ENCODE measurements at places on chromosomes 7 and 10.

DNA sequence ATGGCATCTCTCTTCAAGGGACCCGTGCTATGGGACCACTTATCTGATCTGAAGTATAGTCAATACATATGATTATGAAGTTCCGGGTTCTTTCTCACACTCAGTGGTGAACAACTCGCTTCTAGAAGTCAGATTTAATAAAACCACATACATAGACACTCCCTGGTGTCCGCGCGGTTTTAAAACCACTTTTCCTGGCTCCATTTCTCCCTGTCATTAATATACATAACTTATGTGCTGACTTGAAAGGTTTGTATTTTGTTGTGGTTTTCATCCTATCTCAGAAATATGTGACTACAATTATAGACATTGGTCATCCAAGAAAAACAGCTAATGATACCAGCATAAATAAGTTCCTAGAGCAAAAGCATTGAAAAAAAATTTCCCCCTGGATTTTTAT is 34.0 kb downstream of the SVIL start:
- no peak for DNase-seq

DNA sequence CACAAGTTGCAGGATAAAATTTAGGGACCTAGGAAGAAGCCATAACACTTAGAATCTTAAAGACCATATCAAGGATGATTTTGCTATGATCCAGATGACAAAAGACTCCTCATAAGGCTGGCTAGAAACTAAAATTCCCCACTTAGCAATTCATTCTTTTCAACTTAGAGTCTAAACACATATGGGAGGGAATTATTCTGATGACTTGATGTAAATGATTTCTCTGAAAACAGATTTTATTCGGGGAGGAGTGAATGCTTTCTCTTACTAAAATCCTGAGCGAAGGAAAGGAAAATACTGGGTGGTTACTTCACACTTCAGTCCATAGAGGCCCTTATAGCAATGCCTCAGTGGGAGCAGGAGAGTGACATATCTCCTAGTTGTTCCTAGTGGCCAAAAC is 138.7 kb upstream of the SORCS1 start:
- DNase-seq: no peak

DNA sequence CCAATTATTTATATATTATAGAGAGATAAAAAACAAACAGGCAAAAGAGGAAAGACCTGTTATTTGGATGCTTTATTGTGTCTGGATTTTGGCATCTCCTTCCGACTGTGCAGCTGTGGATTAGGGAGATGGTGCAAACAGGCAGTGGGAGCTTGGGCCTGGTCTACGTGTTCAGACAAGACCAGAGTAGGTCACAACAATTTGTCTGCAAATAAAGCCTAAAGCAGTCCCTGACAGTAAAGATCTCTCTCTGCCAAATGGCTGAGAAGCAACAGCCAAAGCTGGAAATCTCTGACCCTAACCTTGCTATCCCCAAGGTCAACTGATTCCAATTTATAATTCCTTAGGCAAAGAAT is 82.0 kb downstream of the ABLIM1 start:
- no peak for DNase-seq

- peak; percentile 60 for DNase-seq
These were observed 42.3 kb downstream of the NOC3L start for GRCh38 chr10:94320285-94320914.

GRCh38 chr10:60644436-60645130 is 133.7 kb upstream of the CDK1 start:
- DNase-seq: no peak

DNA sequence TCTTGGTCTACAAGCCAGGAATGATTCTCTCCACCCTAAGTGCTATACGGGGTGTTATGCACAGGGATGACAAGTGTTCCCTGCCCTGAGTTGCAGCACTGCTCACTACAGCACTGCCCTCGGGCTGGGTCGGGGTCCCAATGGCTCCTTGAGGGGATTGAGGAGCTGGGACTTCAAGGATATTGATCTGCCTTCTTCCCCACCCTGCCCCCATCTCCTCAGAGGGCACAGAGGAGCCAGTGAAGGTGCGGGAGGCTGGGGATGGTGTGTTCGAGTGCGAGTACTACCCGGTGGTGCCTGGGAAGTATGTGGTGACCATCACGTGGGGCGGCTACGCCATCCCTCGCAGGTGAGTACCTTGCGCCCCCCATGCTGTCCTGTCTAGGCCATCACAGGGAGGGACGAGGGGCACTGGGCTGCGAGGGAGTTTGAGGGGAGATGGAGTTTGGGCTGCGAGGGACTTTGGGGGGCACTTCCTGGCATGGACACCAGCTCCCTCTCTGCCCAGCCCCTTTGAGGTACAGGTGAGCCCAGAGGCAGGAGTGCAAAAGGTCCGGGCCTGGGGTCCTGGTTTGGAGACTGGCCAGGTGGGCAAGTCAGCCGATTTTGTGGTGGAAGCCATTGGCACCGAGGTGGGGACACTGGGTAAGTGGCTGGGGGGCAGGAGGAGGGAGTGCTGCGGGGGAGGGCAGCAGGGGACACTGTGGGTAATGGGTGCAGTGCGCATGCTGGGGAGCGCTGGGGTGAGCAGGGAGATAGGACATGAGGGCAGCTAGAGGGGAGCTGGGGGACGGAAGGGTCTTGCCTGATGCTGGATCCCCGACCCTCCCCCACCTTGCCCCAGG is 10.3 kb downstream of the FLNC start:
- DNase-seq: no peak

- DNase-seq: no peak
These were observed 179.9 kb upstream of the NAMPT start for GRCh38 chr7:106464651-106465050.

DNA sequence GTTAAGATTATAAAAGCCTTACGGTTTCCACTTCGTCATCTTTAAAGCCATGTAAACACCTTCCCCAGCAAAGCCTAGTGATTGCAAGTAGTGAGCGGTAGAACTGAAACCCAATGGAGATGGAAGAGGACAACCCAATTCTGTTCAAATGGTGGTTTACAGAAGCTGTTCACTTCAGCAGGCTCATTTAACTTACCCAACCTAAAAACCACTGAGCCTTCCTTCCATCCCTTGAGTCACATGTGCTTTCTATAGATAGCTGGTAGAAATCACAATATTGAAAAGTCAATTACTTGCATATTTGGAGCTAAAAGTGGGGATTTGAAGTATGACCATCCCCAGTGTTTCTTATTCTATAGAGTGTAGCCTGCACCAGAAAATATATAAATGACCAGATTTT is 667.7 kb downstream of the SUGCT start:
- no peak for DNase-seq

GRCh38 chr7:5296611-5297226 is 14.0 kb downstream of the SLC29A4 start:
- DNase-seq: no peak

GRCh38 chr7:30986331-30986730 is 22.6 kb downstream of the GHRHR start:
- DNase-seq: no peak

DNA sequence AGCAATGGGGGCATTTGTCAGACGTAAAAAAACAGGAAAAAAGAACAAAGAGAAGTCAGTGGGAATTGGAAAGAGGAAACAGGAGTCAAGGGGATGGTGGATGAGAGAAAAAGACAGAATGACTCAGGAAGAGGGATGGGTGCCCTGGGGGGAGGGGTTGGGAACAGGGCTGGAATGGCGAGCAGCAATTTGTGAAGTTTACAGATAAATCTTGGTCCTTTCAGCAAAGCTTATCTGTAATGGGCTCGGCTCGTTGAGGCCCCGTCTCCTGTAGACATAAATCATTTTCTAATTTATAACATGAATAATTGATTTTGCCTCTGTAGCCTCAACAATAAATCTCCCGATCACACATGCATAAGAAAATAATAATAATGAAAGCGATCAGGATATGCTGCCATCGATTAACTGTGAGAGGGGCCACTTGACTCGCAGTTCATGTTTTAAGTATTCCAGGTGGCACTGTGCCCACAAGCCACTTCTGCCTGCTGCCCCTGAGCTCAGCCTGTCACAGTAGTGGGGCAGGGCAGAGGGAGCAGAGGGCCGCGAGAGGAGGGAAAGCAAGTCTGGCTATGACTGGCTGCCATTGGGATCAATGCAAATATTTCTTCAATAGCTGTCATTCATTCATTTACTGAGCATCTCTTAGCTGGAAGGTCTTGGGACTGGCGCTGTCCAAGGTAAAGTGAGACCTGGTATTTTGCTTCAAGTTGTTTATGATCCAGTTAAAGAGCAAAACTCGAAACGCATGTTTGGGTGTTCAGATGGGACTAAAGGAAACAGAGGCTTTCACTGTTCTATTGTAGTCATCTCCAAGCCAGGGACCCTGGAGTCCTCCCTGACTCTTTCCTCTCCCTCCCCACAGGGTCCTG is 47.4 kb upstream of the R3HCC1L start:
- no peak for DNase-seq

GRCh38 chr7:68269405-68269804 is 1272.8 kb downstream of the TYW1 start:
- DNase-seq: no peak

DNA sequence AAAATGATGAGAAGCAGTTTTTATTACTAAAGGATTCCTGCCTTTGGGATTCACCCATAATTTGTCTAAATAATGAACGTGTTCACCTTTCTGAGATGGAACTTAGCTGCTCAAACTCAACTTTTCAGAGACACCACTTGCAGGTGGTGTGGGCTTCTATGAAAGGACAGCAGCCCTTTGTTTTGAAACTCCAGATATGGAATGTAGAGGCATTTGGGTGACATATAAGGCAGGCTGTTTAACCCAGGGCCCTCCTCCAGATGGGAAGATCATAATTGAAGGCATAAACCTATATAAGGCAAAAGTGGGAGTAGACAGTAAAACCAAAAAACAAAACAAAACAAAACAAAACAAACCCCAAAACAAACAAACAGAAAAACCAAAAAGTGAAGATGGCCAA is 11.9 kb upstream of the HUS1 start:
- no peak for DNase-seq

GRCh38 chr7:41247143-41247865 is 455.6 kb downstream of the INHBA start:
- DNase-seq: peak; percentile 75

GRCh38 chr7:120583899-120584586 is 273.9 kb downstream of the TSPAN12 start:
- no peak for DNase-seq

DNA sequence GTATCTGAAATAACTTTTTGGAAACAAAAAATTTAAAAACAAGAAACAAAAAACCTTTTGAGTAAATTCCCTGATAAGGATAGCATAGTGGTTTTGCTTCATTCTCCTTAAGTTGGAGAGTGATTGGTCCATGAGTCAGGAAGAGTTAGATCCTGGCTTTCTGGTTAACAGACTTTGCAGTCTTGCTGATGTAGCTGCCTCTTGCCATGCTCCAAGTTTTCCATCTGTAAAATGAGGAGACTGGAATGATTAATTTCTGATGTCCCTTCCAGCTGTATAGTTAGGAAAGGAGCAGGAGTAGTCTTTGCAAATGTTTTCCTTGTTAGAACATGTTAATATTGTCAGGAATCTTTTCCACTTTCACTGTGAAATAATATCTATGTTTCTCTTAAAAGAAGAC is 266.6 kb downstream of the DNAJB9 start:
- DNase-seq: no peak

DNA sequence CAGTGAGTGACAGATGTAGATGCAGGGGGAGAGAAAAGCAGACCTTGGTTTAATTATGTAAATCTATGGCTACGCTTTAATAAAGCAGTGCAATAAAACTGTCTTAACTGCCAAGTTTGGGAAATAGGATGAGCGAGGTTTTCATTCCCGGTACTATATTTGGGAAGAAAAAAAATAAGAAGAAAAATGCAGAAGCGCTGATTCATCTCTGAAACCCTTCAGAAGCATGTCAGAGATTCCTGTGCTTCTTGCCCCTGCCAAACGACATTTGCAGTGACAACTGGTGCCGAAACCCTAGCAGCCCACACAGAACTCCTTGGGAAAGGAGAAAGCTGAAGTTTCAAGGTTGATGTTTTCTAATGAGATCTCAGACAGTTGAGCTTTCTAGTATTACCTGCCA is 380.7 kb downstream of the REEP3 start:
- DNase-seq: no peak

GRCh38 chr7:117283371-117283770 is 39.5 kb downstream of the WNT2 start:
- no peak for DNase-seq

DNA sequence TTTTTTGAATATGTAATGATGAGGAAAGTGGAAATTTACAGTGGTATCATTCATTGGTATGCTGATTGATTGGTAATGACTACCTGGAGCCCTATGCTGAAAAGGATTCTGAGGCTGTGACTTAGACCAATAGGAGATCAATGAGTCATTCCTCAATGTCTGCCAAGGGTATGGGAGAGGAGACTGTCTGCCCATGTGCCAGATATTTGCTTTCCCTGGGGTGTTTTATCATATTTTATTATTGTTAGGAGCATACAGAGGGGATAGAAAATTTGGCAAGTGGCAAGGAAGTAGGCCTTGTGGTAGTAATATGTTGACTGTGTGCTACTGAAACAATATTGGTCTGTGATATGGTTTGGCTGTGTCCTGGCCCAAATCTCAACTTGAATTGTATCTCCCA is 54.8 kb downstream of the ASAH2B start:
- DNase-seq: no peak

- DNase-seq: no peak
These were observed 205.3 kb downstream of the CHRM2 start for GRCh38 chr7:137073571-137074325.

GRCh38 chr10:49622426-49623425 is 8.9 kb downstream of the CHAT start:
- DNase-seq: no peak

GRCh38 chr7:120421151-120421651 is 148.2 kb downstream of the KCND2 start:
- DNase-seq: no peak

DNA sequence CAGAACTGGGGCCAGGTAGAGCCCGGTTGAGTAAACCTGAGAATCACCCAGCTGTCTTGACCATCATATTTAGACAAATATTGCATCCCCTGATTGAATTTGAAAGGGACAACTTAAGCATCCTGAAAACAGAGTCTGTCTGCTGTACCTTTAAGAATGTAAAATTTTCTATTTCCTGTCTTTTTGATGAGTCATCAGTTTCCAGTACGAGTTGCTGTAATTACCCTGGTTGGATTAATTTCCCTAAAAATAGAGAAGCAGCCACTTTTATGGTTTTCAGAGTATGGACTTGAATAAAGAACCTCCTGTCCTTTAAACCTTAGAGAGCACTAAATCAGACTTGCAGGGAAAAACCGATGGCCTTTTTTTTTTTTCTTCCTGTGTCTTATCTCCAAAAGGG is 164.6 kb upstream of the SH2B2 start:
- DNase-seq: no peak

GRCh38 chr10:6228647-6229046 is 25.9 kb downstream of the PFKFB3 start:
- no peak for DNase-seq

- DNase-seq: no peak
These were observed 14.9 kb downstream of the GET4 start for GRCh38 chr7:891291-891690.

DNA sequence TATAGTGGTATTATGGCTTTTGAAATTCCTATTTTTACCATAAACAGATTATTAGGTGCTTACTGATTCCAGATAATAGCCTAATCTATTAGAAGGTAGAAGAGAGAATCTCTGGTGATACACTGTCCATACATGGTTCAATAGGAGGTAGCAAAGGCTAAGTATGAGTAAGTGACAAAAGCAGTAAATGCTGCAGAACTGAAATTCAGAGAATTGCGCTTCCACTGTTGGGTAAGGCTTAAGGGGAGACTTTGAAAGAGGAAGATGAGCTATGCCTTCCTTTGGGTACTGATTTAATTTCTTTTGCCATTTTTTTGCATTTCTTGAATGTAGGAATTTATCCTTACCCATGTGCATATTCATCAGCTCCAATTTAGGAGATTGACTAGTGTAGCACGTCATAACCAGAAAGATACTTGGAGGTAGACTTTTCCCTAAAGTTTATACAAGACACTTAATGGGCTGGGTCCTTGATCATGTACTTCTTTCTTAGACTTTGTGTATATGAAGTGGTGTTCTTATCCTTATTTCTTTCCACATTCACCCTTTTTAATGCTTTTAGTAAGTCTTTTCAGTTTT is 15.3 kb downstream of the MKLN1 start:
- no peak for DNase-seq

Measured in Panc1 (cell line).